NCI-H1417 (cell line): ENCODE measurements at places on chromosomes 13 and 19.

GRCh38 chr19:5865772-5866171, 4.6 kb downstream of the FUT5 start:
- DNase-seq: no peak

GRCh38 chr13:110327051-110327721, 20.1 kb downstream of the COL4A2 start:
- DNase-seq: no peak

- no peak for DNase-seq
Observed at GRCh38 chr13:48979892-48980291, 4.2 kb downstream of the FNDC3A start.

GRCh38 chr19:1243768-1244692, 2.5 kb downstream of the ATP5F1D start:
- DNase-seq: peak; percentile 65

DNA sequence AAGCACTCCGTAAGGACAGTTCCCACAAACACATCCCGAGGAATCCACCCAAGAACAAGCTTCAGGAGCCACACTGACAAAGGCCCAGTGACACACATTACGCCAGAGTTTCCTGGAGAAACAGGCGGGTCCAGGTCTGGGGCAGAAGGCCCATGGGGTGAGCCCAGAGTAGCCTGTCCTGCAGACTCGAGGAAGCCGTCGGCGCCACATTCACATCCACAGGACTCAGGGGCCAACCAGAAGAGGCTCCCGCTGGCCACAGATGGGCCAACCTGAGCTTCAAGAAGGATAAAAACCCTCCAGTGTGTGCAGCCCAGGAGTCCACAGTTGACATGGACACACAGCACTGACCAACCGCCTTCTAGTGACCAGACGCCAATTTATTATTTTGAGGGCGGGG, 31.3 kb downstream of the GRTP1 start:
- no peak for DNase-seq

GRCh38 chr19:31340042-31341025, 8.9 kb downstream of the TSHZ3 start:
- no peak for DNase-seq

DNA sequence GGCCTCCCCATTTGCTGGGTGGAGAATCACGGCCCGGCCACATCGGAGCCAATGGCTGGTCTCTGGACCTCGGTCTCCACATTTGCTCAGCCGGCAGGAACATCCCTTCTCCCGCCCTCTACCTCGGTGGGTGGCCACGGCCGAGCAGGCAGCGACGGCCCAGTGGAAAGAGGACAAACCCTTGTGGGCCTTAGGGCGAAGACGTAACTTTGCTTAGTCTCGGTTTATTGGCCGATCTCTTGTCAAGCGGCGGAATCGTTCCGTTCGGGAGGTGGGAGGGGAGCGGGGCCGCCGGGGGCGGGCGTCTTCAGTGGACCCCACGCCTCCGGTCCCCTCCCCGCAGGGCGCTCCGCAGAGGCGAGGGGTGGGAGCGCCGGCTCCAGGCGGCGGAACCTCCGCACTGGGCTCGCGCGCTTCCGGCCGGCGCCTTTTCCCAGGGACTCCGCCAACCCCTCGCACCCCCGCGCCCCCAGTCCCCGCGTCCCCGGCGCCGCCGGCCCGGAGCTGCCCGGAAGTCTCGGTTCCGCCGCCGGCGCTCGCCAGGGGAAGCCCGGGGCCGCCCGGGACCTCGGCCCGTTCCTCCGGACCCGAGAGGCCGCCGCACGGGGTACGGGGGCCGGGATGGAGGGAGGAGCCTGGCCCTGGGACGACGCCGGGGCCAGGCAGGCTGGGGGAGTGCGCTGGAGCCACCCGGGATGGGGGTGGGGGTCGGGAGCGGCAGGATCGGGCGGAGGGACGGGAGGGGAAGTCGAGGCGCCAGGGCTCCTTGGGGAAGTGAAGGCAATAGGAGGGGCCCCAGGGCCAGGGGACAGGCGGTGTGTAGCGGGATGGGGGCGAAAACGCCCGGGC, at the start of gene ZNF580:
Gene ZNF580 (plus strand): TSS at position 426 of the 849 bp plus-strand sequence. CDS start 1,507 bp downstream, outside the sequence.
- peak; percentile 77 for DNase-seq

DNA sequence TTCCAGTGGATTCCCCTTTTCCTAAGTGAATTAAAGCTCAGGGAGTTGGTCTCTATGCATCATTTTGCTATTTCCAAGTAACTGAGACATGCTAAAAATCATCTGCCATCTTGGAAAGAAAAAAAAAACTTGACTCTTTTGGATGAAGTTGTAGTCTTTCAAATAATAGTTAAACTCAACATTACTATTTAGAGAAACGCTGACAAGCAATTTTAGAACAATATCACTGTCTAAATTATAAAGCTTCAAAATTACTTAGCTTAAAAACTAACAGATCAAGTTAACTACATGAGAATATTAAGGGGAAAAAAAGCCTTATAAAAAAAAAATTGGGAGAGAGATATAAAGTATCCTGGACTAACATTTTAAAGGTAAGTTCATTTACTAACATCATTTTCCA, 68.5 kb downstream of the STOML3 start:
- DNase-seq: no peak

- DNase-seq: no peak
Observed at GRCh38 chr19:35142606-35143230, 337 bp upstream of the FXYD7 start.

DNA sequence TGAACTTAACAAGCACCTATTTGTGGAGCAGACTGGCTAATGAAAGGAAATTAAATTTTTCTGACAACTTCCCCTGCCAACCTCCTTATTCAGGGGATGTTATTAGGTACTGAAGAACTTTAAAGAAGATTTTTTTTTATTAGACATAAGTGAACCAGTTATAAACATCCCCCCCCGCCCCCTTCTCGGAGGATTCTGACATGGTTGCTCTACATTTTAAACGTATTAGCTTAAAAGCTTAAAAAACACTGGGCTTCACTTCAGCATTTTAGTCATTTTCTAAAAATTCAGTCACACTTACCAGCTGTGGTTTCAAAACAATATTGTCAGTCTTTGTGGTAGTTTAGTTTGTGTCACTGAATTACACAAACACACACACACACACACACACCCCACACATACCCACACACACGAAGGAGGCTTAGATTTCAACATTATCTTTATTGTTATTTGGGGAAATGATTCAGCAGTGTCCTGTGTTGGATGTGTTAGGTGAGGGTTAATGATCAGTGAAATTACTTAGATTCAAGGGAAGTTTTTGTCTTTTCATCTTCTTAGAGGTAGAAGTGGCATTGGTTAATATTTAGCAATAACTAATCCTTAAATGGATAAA, 145.7 kb downstream of the PCCA start:
- DNase-seq: no peak

DNA sequence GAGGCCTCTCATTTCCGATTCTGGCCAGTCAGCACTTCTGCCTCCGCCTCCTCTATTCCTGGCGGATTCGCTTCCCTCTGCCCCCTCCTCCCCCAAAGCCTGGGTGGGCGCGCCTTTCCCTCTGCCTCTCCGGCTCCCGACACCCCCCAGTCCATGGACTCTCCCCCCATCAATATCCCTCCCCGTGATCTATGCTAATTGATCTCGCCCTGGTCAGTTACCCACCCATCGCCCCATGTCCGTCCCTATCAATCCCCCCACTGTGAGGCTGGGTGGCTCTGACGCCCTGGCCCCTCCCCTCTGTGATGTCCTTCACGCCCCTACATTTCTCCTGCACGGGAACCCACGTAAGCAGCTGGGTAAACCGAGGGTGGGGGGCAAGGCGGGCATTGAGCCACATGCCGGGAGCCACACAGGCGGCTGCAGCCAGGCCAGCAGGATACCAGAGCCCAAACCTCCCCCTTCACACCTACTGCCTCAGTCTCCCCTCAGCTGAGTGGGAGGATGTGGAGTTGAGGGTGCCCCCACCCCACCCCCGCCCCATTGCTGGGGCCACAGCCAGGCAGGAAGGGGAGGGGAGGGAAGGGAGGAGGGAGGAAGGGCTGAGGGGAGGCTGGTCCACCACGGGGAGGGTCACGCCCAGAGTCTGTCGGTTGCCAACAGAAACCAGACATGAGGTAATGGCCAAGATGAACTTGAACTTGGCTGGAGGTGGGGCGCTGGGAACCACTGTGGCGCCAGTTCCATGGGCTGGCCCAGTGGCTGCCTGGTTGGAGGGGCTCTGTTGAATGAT, 21.0 kb downstream of the SMIM24 start:
- no peak for DNase-seq

- no peak for DNase-seq
Observed at GRCh38 chr13:60000976-60001375, 162.8 kb downstream of the DIAPH3 start.

DNA sequence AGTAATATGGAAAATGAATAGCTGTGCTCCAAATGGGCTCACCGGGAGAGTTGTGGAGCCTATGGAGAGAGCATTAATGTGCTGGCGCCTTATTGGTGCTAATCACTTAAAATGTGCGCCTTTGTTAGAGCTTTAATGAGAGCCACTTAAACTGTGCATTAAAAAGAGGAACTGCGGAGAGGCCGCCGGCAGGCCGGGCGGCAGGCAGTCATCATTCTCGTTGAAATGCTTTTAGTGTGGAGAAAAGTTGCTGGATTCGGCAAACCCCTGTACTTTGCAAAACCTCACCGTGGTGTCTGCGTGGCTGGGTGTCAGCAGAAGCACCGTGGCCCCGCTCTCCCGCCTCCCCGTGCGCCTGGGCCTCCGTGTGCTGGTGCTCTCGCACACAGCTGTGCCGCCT, 105.5 kb downstream of the KDM4B start:
- DNase-seq: no peak

DNA sequence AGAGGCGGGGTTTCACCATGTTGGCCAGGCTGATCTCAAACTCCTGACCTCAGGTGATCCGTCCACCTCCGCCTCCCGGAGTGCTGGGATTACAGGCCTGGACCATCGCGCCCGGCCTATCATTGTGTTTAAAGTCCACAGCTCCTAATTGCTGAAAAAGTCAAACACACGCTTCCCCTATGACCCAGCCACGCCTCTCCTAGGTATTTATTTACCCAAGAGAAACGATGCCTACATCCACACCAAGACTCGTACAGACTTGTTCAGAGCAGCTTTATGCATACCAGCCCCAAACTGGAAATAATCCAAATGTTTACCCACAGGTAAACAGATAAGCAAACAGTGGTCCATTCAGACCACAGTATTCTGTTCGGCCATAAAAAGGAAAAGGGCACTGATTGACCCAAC, 15.1 kb downstream of the ZNRF4 start:
- peak; percentile 48 for DNase-seq

DNA sequence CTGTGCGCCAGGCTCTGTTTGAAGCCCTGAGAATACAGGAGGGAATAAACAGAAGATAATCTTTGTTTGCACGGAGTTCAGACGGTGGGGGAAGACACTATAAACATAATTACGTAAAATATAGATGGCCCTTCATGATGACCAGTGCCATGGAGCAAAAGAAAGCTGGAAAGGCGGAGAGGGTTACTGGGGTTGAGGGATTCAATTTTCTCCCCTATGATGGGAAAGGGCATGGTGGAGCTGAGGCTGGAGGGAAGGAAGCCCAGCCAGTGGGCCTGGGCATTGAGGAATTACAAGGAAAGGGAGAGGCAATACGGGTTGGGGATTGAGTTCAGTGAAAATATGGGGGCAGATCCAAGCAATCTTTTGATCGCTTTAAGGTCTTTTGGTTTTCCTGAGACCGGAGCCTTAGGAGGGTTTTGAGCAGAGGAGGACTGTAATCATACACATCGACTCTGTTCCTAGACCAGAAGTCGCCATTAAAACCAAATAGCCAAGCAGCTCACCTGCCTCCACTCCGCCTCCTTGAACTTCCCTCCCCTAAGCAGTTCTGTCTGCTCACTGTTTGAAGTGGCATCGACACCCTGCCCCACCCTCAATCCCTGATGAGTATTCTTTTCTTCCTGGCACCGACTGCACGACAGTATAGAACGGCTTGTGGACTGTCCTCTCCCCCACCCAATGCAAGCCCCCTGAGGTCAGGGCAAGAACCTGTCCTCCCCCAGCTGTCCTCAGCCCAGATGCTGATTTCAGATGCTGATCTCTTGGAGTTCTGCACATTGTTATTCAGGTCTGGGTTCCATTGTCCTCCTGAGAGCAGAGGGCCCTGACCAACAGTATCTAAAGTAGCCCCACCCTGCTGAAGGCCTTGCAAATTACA, 813 bp upstream of the ZNF296 start:
- no peak for DNase-seq

- no peak for DNase-seq
Observed at GRCh38 chr13:50359779-50360178, 344.5 kb downstream of the KCNRG start.

DNA sequence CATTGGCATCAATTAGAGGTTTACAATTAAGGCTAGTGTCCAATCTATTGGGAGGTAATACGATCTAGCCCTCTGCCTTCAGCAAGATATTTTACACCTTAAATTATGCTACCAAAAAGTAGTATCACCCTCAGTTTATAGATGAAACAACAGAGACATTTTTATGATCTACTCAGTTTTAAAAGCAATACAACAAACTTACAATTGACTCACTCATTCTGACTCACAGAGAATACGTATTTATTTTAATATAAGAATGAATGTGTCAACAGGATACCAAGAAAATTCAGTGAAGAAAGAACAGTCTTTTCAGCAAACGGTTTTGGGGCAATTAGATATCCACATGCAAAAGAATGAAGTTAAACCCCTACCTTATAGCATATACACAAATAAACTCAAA, 32.5 kb upstream of the STARD13 start:
- no peak for DNase-seq

DNA sequence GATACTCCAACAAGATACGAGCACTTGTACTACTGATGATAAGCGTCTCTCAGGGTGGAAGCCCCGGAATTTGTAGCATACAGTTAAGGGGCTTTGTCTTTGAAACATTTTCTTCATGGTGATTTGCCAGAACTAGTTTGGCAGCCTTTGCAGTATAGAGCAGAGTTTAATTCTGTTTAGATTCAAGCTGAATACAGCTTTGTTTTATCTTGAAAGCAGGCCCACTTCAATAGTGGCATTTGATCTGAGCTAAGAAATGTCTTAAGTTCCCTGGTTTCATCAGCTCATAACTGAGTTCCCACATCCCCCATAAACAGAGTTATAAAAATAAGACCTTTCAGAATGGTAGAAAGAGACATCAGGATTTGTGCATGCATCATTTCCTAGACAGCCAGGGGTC, 125.9 kb downstream of the MIPEP start:
- no peak for DNase-seq

GRCh38 chr19:45423033-45423588, 606 bp downstream of the ERCC1 start:
- no peak for DNase-seq

- DNase-seq: no peak
Observed at GRCh38 chr19:18626906-18627305, 9.9 kb upstream of the KLHL26 start.

DNA sequence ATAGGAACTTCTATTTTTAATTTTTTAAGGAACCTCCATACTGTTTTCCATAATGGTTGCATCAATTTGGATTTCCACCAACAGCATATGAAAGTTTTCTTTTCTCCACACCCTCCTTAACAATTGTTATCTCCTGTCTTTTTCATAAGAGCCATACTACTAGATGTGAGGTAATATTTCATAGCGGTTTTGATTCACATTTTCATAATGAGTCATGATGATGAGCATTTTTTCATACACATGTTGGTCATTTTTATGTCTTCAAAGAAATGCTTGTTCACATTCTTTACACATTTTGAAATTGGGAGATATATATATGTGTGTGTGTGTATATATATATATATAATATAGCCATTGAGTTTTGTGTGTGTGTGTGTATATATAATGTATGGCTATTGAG, 420.3 kb upstream of the PCDH9 start:
- DNase-seq: no peak

- DNase-seq: peak; percentile 20
Observed at GRCh38 chr19:4576016-4576933, 16.8 kb upstream of the SEMA6B start.

GRCh38 chr13:114202581-114202980, 23.5 kb downstream of the CFAP97D2 start:
- no peak for DNase-seq
